Inflammatory macrophage treated with lipopolysaccharide for 1 hour (primary cell): ENCODE measurements at places on chromosomes 13 and 19.

- no peak for DNase-seq
Measured at GRCh38 chr13:48562296-48563066, 29.6 kb upstream of the RCBTB2 start.

DNA sequence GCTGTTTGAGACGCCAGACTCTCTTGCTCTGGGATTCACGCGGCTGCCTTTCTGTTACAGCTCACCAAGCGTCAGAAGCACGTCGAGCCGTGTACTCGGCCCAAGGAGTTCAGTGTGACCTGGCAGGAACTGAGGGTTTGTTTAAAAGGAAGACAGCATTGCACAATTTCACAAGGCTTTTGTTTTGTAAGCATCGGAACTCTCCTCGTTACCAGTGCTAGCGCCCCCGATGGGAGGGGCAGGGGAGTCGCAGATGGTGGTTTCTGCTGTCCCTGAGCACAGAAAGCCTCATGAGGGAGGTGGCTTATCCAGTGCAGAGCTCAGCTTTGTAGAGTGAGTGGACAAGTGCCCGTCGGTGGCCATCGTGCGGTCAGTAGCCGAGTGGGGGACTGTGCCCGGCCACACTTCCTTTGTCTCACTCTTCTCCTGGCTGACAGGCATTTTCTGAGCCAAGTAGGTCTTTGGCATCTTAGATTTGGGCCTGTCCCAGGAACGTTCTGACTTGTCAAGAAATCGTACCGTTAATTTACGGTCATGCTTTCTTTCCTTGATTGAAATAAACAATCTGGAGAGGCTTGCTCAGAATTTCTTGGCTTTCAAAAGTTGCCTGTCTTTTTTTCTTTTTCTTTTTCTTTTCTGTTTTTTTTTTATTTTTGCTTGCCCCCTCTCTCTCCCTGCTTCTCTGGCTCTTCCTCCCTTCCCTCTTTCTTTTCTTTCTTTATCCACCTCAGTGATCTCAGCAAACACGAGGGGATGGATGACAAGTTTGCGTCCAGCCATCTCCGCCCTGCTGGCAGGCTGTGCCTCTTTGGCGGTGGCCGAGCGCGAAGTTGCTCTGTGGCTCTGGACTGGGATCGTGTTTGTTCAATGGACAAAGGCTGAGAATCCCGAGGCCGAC, 7.7 kb downstream of the KDM4B start:
- DNase-seq: peak; percentile 94

GRCh38 chr19:57052081-57052480, 67.7 kb upstream of the USP29 start:
- no peak for DNase-seq

DNA sequence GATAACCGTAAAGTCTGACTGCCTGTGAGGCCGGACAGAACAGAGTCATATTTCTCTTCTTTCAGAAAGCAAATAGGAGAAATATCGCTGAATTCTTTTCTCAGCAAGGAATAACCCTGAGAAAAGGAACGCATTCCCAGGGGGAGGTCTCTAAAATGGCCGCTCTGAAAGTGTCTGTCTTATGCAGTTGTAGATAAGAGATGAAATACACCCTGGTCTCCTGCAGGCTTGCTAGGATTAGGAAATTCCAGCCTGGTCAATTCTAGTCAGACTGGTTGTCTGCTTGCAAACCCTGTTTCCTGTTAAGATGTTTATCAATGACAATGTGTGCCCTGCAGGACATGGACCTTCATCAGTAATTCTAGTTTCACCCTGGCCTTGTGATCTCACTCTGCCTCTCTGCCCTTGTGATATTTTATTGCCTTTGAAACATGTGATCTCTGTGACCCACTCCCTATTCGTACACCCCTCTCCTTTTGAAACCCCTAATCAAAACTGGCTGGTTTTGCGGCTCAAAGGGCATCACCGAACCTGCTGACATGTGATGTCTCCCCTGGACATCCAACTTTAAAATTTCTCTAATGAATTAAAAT, 934.8 kb upstream of the SPRY2 start:
- DNase-seq: no peak

GRCh38 chr13:93399212-93399611, 172.6 kb downstream of the GPC6 start:
- no peak for DNase-seq

GRCh38 chr13:106505732-106506131, 29.7 kb downstream of the EFNB2 start:
- DNase-seq: no peak

- peak; percentile 26 for DNase-seq
Measured at GRCh38 chr13:98761126-98761985, 8.9 kb upstream of the SLC15A1 start.

- DNase-seq: no peak
Measured at GRCh38 chr19:13554506-13555240, 48.4 kb upstream of the CACNA1A start.

DNA sequence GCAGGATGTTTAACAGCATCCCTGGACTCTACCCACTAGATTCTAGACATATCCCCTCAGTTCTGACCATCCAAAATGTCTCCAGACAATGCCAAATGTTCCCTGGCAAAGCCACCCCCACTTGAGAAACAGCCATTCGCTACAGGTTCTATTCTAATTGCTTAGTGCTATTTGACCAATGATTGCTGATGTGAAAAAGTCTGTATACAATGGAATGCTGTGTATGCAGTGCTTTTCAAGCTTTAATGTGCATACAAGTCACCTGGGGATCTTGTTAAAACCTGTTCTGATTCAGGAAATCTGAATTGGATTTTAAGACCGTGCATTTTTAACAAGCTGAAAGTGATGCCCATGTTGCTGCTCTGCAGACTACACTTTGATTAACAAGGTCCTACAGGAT, 331.8 kb upstream of the KLF12 start:
- no peak for DNase-seq

DNA sequence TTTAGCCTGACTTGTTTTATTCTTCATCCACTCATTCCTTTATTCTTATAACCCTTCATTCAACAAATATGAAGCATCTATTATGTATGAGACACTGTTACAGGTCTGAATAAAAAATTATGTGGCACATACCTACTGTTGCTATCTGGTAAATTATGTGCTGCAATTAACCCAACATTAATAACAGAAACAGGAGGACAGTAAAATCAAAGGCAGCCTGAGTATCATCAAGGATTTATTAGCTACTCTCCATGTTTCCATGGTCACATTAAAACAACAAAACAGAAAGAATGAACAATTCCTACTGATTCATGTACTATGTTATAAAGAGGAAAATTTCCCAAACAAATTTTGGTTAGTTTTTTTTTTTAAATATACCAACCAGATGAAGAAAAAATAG, 43.9 kb downstream of the RAP2A start:
- DNase-seq: no peak

- DNase-seq: no peak
Measured at GRCh38 chr13:60267498-60268202, 103.9 kb upstream of the DIAPH3 start.

- peak; percentile 38 for DNase-seq
Measured at GRCh38 chr19:8017808-8018207, 12.4 kb upstream of the ELAVL1 start.

DNA sequence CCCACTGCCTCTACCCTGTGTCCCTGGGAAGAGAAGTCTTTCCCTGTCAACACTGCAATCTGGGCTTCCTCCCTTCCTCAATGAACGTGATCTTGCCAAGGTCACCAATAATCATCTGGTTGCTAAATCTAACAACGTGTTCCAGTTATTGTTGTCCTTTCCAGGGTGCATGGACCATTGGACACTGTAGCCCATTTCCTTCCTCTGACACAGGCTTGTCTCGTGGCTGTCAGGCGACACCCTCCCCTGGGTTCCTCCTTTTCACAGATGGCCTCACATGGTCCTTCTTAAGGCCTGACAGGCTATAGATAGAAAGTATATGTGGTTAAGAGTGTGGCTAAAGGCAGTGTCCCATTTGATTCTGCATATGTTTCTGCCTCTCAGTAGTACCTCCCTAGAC, 67.7 kb upstream of the STARD13 start:
- peak; percentile 77 for DNase-seq

DNA sequence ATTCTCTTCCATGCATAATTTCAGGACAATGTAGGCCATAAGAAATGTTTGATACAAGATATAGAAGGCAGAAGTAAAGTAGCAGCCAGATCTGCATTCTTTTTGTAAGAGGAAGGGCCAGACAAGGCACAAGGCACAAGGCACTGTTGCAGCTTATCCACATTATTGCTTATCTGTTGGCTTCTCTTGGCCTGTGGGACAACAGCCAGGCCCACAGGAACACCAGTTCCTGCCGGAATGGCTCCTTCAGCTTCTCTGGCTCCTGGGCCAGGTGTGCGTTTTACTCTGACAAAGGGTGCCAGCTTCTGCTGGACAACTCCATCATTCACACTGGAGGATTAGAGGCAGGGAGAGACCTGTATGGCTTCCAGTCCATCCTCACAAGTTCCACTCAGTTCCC, 29.2 kb downstream of the GPR180 start:
- DNase-seq: no peak

GRCh38 chr13:50887151-50887550, 22.4 kb upstream of the RNASEH2B start:
- peak; percentile 46 for DNase-seq

DNA sequence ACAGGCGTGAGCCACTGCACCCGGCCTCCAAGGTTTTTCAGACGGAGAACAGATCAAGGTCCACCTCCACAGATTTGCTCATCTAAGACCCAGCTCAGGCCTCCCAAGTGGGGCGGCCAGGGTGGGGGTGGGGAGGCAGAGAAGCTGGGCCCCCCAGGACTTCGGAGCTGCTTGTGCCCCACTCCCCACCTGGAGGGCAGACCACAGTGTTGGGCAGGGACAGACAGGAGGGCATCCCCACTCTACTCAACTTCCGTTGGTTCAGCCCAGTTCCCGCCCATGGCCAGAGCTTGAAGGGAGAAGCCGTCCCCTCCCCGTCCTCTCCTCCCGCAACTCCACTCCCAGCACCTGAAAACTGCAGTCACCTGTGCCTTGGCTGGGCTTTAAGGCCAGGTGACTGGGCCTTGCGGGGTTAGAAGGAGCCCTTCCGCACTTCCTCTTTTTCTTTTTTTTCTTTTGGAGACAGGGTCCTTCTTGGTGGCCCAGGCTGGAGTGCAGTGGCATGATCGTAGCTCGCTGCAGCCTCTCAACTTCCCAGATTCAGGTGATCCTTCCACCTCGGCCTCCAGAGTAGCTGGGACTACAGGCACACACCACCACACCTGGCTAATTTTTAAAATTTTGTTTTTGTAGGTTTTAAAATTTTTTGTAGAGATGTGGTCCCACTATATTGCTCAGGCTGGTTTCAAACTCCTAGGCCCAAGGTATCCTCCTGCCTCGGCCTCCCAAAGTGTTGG, 734 bp upstream of the LRRC8E start:
- DNase-seq: no peak

GRCh38 chr13:74708629-74709028, 574.4 kb upstream of the KLF12 start:
- DNase-seq: no peak

DNA sequence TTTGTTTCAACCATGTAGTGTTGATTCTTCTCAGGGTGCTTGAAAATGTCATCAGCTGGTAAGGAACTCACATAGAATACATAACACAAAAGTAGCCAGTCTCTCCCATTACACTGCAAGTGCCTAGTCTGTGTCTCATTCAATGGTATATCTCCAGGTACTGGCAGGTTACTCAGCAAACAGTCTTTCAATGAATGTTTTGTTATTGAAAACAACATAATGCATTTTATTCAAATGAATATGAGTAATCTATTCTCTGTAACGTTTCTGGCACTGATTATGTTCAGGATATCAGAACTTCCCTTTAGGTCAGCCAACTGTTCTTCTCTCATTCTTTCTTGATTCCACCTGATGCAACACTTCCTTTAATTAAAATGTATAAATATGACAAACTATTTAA, 68.0 kb upstream of the SLITRK1 start:
- DNase-seq: no peak

DNA sequence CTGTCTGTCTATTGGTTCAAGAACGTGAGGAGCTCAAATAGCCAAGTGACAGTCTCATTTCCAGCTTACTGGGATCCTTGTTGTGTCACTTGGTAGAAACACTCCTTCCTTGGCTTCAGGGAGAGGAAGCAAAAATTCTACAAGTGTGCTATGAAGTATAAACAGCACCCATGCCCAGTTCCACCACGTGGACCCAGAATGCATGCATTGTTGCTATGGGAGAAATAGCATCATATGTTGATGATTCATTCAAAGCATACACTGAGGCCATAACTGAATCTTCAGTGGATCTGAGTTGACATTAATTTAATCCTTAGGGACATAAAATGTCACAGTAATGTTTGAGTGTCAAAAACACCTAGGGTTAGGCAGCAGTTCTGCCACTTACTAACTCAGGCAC, 199.0 kb upstream of the RXFP2 start:
- no peak for DNase-seq

GRCh38 chr19:18910010-18910409, 9.2 kb downstream of the COPE start:
- DNase-seq: no peak

DNA sequence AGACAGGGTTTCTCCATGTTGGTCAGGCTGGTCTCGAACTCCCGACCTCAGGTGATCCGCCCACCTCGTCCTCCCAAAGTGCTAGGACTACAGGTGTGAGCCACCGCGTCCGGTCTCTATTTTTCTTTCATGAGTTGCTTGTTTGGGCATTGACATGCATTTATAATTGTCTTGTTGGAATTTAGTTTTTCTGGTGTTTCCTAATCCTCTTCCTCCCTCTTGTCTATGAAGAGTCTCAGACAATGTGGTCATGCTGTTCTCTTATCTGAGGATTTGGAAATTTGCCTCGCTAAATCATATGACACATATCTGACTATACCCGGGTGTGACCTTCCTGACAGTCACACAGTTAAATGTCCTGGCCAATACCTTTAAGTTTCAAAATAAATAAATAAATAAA, 7.4 kb upstream of the CEACAM18 start:
- peak; percentile 61 for DNase-seq

DNA sequence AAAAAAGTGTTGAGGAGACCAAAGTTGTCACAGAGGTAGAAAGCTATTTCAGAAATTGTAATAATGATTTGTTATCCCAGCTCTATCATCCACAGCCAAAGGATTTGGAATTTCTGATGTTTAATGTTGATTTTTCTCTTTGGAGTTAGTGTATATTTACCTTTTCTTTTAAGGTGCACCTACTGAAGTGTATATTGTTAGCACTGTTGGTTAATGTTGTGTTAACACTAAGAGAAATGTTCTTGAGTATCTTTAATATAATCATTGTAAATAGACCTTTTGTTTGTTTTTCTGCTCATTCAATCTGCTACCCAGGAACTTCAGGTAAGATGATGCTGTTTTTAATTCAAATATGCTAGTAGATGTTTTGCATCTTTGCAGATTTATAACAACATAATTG, 57.5 kb downstream of the ZAR1L start:
- no peak for DNase-seq

- peak; percentile 27 for DNase-seq
Measured at GRCh38 chr19:18289471-18290301, 8.3 kb upstream of the JUND start.
